SW 1271 (cell line): ENCODE measurements at places on chromosomes 7 and 10.

DNA sequence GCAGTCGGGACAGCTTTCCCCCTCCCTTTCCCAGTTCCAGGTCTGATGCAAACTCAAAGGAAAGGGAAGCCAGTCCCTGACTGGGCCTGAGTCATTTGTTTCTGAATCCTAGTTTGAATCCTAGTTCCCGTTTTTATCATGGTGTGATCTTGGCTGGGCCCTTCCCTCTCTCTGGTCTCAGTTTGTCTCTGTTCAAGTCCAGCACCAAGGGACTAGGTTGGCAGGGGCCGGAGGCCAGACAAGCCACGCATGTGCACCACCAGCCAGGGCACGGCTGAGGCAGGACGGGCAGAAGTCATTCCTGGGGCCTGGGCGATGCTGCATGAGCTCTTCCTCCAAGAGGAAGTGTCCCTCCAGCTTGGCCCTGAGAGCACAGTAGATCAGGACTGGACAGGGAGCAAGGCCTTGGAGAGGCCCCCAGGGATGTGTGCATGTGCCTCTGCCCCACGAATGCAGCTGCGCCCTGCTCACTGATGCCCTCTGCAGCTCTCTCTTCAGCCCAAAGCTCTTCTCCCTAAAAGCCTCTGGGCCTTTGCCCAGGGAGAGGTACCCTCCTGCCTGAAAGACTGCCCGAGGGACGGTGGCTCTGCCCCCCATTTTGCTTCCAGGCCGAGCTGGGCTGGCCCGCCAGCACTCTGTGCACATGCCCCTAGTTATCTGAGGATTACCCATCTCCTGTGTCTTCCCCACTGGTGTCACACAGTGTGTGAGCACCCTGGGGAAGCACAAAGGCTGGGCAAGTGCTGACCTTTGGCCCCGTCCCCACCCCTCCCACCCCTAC lies 86.7 kb downstream of the ZMIZ1 start:
- peak; percentile 11 for DNase-seq

DNA sequence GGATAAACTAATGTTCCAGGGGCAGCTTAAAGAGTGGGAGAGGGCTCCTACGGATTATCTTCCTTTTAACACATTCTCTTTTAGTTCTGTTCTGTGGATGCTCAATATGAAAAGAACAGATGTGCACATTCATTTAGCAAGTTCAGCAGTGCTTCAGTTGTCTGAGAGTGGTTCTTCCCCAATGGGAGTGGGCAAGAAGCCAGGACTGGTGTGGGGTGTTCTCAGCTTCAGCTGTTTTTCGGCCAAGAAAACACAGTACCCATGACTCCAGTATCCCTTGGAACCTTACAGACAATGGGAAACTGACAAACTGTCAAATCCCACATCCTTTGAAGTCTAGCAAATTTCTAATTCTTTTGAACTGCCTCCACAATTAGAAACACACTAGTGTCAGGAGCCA lies 71.5 kb upstream of the LRRC17 start:
- no peak for DNase-seq

GRCh38 chr10:97320480-97321031 lies 1.5 kb downstream of the FRAT1 start:
- DNase-seq: no peak

DNA sequence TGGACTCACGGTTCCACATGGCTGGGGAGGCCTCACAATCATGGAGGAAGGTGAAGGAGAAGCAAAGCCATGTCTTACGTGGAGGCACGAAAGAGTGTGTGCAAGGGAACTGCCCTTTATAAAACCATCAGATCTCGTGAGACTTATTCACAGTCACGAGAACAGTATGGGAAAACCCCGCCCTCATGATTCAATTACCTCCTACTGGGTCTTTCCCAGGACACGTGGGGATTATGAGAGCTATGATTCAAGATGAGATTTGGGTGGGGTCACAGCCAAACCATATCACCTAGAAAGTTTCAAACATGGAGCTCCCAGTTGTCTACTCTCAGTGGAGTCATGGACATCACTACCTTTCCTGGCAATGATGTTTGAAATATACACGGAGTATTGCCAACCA lies 49.6 kb downstream of the CYCS start:
- no peak for DNase-seq

DNA sequence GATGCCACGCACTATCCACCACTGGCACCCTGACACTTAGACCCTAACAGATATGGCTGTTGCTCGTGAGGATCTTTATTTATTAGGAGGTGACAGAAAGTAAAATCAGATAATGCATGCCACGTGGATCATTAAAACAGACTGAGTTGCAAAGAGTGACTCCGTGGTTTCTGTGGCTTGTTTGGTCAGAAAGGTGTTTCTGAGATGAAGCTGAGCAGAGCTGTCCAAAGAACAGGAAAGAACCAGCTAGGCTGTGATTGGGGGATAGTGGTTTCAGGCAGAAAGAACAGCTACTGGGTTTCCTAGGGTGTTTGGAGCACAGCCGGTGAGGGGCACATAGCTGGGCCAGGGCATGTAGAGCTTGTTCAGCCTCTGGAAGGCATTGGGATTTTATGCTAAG lies 34.4 kb downstream of the CSGALNACT2 start:
- no peak for DNase-seq

DNA sequence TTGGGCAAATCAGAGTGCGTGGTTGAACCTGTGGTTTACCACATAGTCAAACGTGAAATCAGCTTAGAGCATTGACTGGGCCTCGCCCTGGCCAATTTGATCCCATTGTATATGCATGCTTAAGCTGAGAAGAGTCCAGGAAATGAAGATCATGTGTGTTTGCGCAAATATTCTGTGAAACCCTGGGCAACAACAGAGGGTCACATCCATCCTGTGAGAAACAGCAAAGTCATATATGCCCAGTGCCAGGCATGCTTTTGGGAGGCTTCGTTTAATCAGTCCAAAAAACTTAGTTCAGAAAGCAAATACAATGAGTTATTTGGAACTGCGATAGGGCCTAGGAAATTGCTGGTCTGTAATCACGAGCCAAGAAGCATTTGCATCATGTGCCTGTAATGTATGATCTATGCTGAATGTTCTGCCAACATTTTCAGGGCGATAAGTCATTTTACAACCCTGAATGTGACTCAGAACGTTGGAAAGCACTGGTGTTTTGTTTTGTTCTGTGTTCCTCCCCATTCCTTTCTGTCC lies 412.1 kb upstream of the CELF2 start:
- DNase-seq: no peak
